ENCODE measurements at places on chromosomes 5 and 9. TPM values are rescaled to one million over a fixed set of nuclear protein-coding genes. Genes with fewer than 3 reads are reported as not detected.

P4HA2 gene
- polyA plus RNA-seq: not detected

RNF44 gene
- 3.3 TPM for polyA plus RNA-seq

RLN2 gene
- 7.4 TPM for polyA plus RNA-seq

INSL4 gene
- polyA plus RNA-seq: not detected

OTP gene
- not detected for polyA plus RNA-seq

C5orf58 gene
- 1.6 TPM for polyA plus RNA-seq

CD72 gene
- 0.87 TPM for polyA plus RNA-seq

MEIKIN gene
- polyA plus RNA-seq: not detected

IL4 gene
- polyA plus RNA-seq: not detected

TENT4A gene
- polyA plus RNA-seq: 2.2 TPM

TNFSF8 gene
- polyA plus RNA-seq: 86.2 TPM

XRCC4 gene
- 6.4 TPM for polyA plus RNA-seq

SLC36A2 gene
- polyA plus RNA-seq: not detected

SYK gene
- 0.26 TPM for polyA plus RNA-seq

EMB gene
- 105 TPM for polyA plus RNA-seq

NAIF1 gene
- polyA plus RNA-seq: 8.6 TPM

ACOT12 gene
- not detected for polyA plus RNA-seq

GRCh38 chr9:6978591-6978990 lies 220.8 kb downstream of the KDM4C start:
- DNase-seq: no peak

DNA sequence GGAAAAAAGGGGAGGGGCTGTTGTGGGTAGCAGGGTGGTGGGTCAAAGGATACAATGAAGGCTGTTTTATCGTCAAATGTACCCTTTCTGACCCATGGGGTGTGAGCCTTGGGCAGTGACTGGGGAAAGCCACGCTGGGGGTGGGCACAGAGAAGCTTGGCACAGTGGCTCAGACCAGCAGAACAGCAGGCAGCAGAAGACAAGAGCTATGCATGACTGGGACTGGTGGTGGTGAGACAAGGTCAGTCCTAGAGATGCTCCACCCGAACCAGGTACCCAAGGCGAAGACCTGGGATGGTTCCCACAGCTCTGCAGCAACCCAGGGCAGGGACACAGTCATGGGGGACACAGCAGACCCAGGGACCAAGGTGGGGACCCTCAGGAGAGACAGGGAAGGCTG lies 38.3 kb downstream of the BICD2 start:
- no peak for DNase-seq

GRCh38 chr9:120558454-120558853 lies 21.5 kb downstream of the CDK5RAP2 start:
- DNase-seq: no peak

GRCh38 chr9:86955561-86955960 lies 8.3 kb upstream of the GAS1 start:
- DNase-seq: no peak

DNA sequence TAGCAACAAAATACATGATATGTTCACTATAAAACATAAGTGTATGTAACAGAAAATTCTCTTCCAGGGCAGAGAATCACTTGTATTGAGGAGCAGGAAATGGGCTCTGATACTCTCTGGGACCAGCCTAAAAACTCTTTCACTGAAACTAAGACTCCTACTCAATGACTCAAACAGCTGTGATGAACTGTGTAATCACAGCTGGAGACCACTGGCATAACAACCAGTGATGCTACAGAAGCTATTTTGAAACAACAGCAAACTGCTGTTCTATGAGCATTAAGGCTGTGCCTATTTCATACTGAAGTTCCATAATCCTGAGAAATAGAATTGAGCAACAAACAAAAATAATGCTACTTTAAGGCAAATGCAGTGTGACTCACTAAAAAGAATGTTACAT lies 594.0 kb downstream of the HINT1 start:
- DNase-seq: no peak

GRCh38 chr5:133841831-133842750 lies 126.3 kb downstream of the C5orf15 start:
- no peak for DNase-seq

DNA sequence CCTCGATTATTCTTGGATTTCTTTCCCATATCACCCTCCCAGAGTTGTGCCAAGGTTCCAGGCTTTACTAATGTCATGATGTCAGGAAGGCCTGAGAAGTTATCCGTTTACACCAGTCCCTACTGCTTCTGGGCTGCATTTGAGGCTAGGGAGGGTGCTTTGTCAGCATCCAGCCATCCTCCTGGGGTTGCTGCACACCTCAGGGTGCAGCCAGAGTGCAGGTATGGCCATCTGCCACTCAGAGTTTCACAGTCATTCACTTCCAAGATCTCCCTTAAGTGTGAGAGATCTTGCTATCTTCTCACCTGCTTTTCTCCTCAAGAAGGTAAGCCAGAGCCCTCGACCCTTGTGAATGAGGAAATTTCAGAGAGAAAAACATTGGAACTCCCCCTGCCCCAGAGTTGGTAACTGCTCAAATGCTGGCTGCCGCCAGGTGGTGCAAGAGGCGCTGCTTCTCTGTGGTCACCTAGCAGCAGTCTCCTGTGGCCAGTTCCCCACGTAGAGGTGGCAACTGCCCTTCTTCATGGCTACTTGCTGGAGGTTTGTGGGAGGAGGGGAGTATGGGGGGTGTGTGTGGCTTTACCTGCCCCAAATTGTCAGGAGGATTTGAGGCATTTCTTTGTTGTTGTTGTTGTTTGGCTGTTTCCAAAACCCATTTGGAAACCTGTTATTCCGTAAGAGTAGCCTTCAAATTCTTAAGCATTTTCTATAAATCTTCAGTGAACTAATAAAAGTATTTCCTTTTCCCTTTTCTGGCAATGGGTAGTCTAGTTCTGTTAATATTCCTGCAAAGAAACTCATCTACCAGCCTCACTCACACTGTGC lies 259.6 kb upstream of the DMRT1 start:
- DNase-seq: no peak

- no peak for DNase-seq
Measured at GRCh38 chr9:87800456-87800855, 74.5 kb downstream of the CTSL start.

GRCh38 chr9:125370786-125371185 lies 109.2 kb downstream of the GAPVD1 start:
- no peak for DNase-seq

- no peak for DNase-seq
Measured at GRCh38 chr5:54678737-54679136, 161.2 kb downstream of the SNX18 start.

- no peak for DNase-seq
Measured at GRCh38 chr5:177502886-177503285, 5.5 kb upstream of the PDLIM7 start.

DNA sequence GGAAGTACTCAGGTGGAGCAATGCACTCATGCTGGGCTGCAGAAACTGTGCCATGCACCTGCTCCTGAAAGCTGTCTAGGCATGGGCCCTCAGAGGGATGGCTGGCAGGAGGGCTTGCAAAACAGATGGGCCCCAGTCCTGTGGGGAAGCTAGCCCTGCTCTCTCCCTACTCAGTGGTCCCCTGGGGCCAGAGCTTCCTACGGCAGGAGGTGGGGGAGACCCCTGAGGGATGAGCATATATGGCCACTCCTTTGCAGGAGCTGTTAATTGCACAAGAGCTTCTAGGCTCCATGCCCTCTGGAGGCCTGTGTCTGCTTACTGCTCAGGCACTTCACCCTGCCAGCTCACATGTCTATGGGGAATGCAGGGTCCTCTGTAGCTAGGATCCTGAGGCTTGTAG lies 545.3 kb upstream of the PTPRD start:
- DNase-seq: no peak

DNA sequence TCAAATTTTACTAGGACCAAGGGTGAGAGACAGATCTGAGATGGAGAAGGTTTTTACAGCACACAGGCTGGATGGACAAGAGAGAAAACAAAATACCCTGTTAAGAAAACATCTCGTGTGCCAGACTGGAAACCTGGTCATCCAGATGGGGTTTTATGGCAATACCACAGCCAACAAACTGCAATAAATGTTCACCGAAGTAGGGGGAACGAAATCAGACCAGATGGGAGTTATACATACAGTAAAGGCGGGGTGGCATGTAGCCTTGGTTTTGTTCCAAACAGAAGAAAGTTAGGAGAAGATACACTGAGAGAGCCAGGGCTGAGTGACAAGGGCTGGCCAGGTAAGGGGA lies 63.3 kb downstream of the DCP2 start:
- DNase-seq: no peak

DNA sequence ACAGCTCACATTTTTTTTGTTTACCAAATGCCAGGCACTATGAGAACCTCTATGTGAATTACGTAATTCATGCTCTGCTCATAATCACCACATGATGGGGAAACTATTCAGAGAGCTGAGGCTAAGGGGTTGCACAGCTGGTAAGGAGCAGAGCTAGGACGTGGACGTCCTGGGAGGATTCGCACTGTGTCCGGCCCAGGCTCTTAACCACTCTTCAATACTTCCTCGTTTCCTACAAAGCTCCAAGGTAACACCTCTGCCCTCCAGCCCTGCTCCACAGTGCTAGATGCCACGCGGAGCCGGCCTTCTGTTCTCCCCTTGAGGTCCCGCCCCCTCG lies 8.7 kb downstream of the PHF19 start:
- DNase-seq: no peak

- no peak for DNase-seq
Measured at GRCh38 chr5:131221888-131222287, 42.0 kb upstream of the CDC42SE2 start.

GRCh38 chr5:148387325-148387724 lies 3.6 kb downstream of the FBXO38 start:
- no peak for DNase-seq

- no peak for DNase-seq
Measured at GRCh38 chr5:6439588-6440550, 8.8 kb upstream of the UBE2QL1 start.
